ENCODE measurements at places on chromosomes 16 and 17.

DNA sequence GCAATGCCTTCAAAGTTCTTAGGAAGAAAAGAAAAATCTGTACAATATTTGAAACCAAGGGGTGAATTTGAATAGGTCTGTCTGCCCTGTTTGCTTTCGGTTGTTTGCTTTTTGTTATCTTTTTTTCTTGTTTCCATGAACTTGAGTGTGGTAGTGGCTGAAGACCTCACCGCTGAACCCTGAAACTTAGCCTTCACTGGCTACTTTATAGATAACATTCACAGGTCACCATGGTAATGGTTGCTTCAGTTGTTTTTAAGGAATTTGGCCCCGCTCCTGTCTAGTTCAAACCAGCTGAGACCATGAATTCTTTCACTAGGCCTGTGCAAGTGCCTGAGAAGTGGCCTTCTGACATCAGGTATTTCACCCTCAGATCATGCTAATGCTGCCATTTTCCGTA is 137.0 kb upstream of the PMFBP1 start:
- no peak for DNase-seq

- no peak for DNase-seq
Observed at GRCh38 chr17:64707050-64707591, 45.0 kb upstream of the SMURF2 start.

GRCh38 chr17:58391302-58391984 is 25.9 kb downstream of the RNF43 start:
- no peak for DNase-seq

- peak; percentile 65 for DNase-seq
Observed at GRCh38 chr16:15650698-15651171, 690 bp downstream of the NDE1 start.

GRCh38 chr17:41967141-41967920 is 736 bp downstream of the CNP start:
- peak; percentile 62 for DNase-seq

- DNase-seq, result peak; percentile 14
Observed at GRCh38 chr17:2929881-2930533, 133.4 kb downstream of the OR1D5 start.

DNA sequence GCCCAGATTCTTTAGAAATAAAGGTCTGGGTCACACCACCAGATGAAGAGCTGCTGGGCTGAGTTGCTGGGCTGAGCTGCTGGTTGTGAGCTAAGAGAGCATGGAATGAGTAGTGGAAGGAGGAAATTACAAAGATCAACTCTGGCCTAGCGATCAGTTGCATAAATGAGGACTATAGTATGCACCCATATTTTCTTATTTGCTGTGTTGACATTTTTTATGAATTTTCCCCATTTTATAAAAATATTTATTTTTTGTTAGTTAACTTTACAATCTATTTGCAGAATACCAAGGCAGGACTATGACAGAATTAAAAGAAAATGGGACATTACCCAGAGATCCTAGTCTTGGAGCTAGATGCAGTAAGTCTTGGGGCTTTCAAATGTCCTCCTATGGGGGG is 23.6 kb upstream of the SLC13A2 start:
- DNase-seq, result no peak

- no peak for DNase-seq
Observed at GRCh38 chr17:51032850-51033249, 87.8 kb downstream of the SPAG9 start.

- DNase-seq, result no peak
Observed at GRCh38 chr16:85480727-85481101, 132.4 kb upstream of the GSE1 start.

DNA sequence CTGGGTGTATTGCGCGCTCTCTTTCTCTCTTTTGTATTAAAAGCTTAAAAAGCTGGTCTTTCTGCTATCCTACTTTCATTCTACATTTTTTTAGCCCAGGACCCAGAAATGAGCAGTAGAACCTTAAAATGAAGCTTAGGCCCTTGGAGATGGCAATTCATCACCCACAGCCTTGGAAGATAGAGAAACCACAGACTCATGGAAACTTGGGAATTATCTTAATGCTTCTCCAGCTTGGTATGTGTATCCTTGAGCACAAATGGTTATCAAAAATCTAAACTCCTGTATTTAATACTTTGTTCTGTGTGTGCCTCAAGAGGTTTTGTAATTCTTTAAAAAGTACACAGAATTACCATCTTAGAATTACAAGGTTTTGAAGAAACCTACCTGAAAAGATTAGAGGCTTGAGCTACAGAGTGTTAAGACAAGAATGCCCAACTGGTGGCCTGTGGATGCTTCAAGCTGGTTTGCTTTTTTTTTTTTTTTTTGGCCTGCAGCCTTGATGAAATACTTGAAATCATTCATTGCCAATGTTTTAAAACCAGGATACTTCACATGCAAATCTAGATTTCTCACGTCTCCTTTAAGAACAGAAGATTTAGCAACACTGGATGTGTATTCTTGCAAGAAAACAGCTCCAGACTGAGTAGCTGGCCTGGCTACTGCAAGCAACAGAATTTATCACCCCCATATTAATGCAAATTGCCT is 105.0 kb downstream of the XYLT1 start:
- no peak for DNase-seq

DNA sequence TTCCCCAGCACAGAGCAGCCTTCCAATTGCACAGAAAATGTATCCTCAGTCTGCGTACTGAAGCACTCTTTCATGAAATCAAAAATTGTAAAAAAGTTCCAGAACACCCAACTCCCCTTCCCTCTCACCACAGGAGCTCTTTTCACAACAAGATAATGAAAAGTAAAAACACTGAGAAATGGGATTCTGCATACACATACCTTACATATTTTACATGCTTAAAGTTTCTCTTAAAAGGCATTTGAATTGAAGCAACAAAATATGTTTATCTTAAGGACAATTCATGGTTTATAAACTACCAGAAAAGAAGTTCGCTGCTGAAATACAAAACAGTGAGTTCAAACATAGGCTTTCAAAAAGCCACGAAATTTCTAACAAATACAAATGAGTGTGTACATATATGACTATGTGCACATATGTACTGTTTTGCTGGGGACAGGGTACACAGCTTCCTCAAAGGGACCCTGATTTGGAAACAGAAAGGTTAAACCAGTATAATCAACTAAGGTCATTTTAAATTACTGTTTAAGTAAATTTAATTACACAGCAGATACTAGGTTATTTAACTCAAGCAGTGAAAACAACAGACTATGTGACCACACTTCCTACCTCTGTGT is 33.8 kb downstream of the COG1 start:
- DNase-seq, result no peak

DNA sequence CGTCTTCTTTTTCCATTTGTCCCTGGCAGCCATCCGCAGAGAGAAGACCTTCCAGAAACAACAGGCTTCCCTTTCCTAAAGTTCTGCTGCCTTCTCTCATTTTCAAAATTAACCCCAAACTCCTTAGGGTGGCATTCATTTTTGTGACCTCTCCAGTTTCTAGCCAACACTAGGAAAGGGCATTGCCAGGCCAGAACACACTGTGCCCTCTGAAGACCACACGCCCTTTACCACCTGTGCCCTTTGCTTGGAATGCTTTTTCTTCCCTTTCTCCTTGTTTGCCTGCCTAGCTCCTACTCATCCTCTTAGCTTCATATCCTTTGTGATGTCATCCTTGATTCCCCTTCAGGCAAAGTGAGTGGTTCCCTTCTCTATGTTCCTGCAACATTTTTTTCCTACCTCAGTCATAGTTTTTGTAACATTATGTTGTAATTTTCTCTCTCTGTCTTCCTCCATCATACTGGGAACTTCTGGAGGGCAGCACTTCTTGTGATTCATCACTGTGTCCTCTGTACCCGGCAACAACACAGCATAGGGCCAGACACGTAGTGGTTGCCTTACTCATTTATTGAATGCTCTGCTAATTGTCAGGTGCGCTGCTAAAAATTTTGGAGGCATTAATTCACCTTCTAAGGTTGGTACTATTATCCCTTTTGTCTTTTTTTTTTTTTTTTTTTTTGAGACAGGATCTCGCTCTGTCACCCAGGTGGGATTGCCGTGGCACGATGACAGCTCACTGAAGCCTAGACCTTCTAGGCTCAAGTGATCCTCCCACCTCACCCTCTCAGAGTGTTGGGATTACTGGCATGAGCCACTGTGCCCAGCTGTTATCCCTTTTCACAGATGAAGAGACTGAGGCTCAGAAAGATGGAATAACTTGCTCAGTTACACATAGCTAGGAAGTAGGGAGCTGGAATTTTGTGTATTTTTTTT is 1.0 kb downstream of the KAT8 start:
- no peak for DNase-seq

GRCh38 chr16:57001026-57001679 is 11.8 kb downstream of the NLRC5 start:
- no peak for DNase-seq

DNA sequence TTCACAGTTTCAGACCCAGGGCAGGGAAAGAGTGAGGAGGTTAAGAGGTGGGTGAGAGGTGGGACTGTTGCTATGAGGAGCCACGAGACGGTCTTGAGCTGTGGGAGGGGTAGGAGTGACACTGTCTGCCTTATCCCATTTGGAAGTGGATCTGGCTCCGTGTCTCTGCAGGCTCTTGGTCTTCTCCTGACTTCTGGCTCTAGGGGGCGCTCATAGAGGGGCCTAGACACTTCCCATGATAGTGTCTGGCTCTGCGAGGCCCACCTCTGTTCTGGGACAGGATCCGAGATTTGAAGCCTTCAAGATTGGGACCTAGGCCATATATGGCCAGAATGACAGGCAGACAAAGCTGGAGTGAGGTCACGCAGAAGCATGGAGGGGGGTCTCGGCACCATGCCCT is 204.5 kb downstream of the GSG1L start:
- no peak for DNase-seq

DNA sequence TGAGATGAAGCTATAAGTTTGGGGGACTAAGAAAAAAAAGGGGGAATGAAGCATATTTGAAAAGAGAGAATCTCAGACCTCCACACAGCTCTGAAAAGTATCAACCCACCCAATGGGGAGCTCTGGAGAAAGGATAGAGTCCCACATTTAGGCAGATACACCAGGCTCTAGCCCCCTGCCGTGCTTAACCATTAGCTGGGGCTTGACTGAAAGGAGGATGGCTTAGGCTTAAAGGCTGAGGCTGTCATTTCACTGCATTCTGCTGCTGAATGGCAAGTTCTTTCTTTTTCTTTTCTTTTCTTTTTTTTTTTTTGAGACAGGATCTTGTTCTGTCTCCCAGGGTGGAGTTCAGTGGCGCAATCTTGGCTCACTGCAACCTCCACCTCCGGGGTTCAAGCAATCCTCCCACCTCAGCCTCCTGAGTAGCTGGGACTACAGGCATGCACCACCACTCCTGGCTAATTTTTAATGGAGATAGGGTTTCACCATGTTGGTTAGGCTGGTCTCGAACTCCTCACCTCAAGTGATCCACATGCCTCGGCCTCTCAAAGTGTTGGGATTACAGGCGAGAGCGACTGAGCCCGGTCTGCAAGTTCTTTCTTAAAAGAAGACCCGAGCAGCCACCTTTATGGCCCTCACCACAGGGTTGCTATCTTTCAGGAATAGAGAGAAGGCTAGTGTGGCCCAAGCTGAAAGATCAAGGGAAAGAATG is 9.0 kb upstream of the MMP2 start:
- DNase-seq, result no peak

GRCh38 chr17:31586946-31587345 is 195.5 kb downstream of the RAB11FIP4 start:
- no peak for DNase-seq

DNA sequence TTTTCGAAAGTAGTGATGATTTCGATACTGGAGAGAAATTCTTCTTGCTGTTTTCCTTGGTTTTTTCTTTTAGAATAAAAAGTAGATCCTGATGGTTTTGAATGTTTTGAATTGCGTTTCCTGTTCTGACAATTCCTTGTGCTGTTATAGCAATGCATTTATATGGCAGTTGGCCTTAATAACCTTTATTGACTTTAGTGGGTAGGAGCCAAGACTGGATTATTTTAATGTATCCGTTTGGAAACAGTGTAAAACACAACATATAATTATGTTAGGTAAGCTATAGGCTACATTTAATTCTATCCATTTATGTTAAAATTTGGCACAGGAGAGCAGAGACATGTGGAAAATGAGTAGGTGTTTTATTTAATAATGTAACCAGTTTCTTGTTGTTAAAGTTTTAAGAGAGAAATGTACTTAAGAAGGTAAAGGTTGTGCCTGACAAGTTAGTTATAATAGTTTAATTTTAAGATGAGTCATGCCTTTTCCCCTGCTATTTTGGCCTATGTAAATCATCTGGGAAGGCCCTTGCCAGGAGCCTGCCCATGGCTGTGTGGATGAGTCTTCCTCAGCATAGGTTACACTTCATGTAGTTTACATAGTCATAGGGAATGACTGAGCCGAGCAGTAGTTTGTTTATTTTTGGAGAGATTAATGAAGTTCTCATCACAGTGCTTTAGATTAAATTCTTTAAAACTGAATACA is 189.9 kb downstream of the FTO start:
- no peak for DNase-seq

DNA sequence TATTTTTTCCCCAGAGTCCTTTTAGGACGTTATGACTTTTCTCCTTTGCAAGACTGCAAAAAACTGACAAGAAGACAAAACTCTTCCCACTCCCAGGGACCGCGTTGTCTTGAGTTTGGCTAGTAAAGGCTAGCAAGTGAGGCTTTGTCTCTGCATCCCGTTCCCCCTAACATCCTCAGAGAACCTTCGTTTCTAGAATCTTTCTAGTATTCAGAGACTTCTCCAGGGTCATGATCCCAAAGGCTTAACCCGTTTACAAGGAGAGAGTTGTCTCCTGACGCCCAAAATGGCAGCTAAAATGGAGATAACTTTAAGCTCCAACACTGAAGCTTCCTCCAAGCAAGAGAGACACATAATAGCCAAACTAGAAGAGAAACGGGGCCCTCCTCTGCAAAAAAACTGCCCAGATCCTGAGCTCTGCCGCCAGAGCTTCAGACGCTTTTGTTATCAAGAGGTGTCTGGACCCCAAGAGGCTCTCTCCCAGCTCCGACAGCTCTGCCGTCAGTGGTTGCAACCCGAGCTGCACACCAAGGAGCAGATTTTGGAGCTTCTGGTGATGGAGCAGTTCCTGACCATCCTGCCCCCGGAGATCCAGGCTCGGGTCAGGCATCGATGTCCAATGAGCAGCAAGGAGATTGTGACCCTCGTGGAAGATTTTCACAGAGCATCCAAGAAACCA is 843 bp downstream of the ZNF174 start:
- DNase-seq, result no peak

GRCh38 chr16:75423723-75424104 is 9.6 kb downstream of the CFDP1 start:
- no peak for DNase-seq

- peak; percentile 65 for DNase-seq
Observed at GRCh38 chr16:88681084-88681680, 5.1 kb downstream of the SNAI3 start.

DNA sequence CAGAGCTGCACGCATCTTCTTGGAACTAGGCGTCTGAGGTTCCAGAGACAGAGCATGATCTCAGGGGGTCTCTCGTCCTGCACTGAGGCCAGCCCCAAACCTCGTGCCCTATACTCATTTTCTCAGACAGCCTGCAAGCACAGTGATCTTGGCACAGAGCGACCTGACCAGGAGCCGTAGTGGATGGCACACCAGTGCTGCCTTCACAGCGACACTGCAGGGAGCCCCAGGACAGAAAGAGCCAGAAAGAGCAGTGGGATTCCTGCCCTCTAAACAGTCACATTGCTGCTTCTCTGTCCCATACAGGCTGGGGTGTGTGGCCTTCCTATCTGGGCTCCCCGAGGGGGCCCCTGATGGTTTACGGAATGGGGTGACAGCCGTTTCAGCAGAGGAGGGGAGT is 131.0 kb downstream of the RBFOX3 start:
- DNase-seq, result no peak

Measured in CD4-positive, alpha-beta T cell treated with Interleukin-21 for 1 hour (primary cell).